ENCODE measurements at places on chromosomes 1 and 21. TPM values are rescaled to one million over a fixed set of nuclear protein-coding genes. Genes with fewer than 3 reads are reported as not detected.

UTS2 gene
- total RNA-seq: 0.74 TPM

GPR61 gene
- total RNA-seq: not detected

EPHA2 gene
- total RNA-seq: 0.08 TPM

HSF2BP gene
- total RNA-seq: 1.2 TPM

ALX3 gene
- not detected for total RNA-seq

WDR64 gene
- 0.32 TPM for total RNA-seq

TNFRSF25 gene
- total RNA-seq: 67.8 TPM

AMY1B gene
- not detected for total RNA-seq

KLHDC9 gene
- total RNA-seq: 0.46 TPM

RUNX1 gene
- 16.6 TPM for total RNA-seq

SLC45A1 gene
- total RNA-seq: 0.28 TPM

DNA sequence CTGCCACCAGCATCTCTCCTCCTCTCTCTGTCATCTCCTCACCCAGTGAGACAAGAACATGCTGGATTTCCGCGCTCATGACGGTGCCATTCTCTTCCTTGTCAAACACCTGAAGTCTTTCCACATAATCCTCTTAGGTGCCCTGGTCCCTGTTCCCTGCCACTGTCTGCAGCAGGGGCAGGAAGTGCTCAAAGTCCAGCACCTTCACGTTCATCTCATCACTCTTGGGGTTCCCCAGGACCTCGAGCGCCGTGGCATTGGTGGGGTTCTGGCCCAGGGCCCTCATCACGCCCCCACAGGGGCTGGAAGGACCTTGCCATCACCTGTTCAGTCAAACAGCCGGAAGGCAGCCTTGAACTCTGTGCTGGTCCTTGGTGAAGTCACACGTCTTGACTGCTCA is 9.1 kb upstream of the AGPAT3 start:
- DNase-seq: no peak

GRCh38 chr1:2126331-2127186 is 68.0 kb downstream of the FAAP20 start:
- no peak for DNase-seq

DNA sequence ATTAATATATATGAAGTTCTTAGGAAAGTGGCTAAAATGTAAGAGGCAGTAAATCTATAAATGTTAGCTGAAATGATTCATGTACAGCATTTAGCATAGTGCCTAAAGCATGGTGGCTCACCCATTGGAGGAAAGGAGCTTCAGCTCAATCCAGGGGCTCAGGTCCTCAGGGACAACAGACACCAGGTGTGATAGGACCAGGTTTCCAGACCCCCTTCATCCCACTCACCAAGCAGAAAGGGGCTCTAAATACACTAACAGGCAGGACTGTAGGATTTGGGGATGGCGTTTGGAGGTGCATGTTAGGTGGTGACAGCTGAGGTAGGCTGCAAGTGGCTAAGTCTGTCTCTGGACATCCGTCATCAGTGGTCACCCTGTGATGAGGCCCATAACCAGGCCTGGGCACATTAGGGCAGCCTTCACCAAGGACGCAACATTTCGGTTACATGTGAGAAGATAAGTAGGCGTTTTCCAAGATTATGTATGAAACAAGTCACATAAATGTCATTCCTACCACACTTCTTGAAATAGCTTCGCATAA is 233.1 kb downstream of the C1orf94 start:
- DNase-seq: no peak

DNA sequence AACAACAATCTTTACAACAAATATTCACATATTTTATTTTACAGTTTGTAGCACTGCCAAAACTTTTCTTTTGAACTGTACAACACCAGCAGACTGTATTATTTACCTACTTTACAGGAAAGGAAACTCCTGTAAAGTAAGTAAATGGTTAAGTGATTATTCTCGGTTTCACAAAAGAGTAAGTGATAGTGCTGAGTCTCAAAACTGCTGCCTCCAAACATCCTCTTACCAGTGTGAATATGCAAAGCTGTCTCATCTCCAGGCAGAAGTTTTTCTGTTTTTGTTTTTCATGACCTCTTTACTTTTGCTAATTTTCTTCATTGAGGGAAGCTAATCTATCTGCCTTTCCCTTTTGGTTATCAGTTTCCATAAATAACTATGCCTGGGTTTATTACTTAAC is 286.7 kb downstream of the SRGAP2C start:
- DNase-seq: no peak

DNA sequence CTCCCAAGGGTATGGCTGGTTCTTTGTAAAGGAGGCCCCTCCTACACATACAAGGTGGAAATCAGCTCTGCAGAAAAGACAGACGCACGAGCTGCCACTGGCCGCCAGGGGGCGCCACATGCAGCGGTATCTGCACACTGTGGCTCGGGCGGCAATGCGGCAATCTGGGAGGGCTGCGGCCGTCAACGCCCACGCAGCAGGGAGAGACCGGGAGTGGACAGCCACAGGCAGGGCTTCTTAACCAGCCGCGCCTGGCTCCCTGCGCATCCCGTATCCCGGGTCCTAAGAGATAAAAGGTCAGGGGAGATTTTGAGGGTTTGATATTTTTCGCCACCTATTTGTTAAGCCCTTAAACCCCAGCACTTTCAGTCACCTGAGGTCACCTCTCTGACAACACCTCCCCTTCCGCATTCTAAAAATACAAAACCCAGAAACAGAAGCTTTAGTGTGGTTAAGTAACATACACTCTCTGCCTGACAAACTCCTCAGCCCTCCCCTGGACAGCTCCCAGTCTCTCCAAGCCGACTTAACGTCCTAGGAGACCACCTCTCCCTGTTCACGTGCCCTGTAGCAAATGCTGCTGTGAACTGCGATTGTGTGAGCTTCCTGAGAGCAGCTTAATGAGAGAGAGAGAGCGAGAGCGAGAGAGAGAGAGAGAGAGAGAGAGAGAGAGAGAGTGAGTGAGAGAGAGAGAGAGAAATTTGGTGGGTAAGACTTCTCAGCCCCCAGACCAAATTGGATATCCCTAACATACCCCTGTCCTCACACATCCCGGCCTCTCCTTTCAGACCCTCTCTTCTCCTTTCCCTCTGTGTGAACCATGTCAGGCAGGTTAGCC is 13.5 kb upstream of the KCNA2 start:
- peak; percentile 88 for DNase-seq

GRCh38 chr1:246156847-246157246 is 350.2 kb downstream of the SMYD3 start:
- no peak for DNase-seq

- DNase-seq: peak; percentile 39
Observed at GRCh38 chr1:37556712-37557196, at the start of gene DNALI1. DNALI1 (plus strand) TSS chr1:37556940; CDS start chr1:37556995, 55 bp downstream.

GRCh38 chr1:200837931-200838571 is 34.7 kb upstream of the GPR25 start:
- no peak for DNase-seq

- DNase-seq: no peak
Observed at GRCh38 chr1:198605406-198605805, 33.4 kb upstream of the PTPRC start.

DNA sequence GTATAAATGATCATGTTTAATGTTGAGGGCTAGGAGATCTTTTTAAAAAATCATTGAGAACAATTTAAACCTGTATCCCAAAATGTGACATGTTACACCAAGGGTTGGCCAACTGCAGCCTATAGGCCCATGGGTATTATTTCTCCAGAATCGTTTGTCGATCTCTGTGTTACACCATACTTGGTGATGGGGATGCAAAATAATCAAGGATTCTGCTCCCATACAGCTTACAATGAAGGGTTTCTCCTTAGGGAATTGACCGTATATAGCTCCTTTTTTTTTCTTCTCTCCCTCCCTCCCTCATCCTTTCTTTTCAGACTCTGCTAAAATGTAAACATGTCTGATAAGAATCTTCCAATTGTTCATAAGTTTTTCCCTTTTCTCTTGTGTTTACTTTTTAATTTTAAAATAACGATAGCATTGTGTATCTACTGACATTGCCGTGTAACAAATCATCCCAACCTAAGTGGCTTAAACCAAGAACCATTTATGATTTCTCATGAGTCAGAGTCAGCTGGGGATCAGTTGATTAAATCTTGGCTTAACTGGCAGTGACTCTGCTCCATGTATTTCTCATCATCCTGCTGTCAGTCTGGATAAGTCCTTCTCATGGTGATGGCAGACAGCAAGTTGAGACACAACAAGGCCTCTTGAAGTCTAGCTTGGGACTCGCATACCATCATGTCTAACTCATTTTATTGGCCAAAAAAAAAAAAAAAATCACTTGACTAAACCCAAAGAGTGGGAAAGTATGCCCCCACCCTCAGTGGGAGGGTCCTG is 48.0 kb downstream of the MARK1 start:
- no peak for DNase-seq

DNA sequence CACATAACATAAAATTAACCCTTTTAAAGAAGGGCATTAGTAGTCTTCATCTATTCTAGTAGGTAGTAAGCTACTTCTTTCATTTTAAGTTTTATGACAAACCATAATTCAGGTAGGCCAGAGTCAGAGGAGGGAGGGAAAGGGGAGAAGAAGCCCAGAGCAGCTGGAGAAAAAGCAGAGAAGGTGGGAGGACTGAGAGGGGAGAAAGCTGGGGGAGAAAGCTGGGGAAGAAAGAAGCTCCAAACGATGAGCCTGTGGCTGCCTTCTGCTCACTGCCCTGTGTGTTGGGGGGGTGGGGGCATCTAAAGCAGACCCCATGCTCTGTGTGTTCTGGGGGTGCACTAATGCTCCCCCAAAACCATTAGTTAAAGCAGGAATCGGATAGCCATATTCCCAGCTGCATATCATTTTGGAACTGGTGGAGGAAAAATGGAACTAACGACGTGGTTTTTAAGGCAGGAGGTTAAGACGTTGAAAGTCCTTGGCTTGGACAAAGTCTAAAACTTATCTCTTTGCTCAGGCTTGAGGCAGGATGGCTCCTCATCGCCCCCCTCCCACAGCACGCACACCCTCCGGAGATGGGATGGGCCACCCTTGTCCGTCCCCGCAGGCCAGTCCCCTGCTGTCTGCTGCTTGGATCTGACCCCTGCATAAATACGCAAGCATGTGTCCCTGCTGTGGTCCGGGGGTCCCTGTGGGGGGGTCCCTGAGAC is 184.2 kb downstream of the DYRK1A start:
- no peak for DNase-seq

DNA sequence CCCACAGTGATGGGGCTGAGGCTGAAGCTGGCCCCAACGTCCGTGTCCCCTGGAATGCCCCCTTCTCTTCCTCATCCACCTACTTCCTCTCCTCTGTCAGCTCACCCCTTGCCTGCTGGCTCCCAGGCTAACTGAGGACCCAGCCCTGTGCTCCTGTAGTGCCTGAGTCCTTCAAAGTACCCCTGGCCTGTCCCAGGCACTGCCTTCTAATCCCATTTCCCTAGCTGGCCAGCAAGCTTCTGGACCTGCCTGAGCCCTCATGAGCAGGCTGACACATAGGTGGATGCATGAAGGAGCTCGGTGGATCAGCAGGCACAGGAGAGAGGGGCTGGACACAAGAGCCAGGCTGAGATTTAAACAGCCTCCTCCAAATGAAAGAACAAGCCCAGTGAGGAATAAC is 650.8 kb downstream of the NPHP4 start:
- DNase-seq: no peak

DNA sequence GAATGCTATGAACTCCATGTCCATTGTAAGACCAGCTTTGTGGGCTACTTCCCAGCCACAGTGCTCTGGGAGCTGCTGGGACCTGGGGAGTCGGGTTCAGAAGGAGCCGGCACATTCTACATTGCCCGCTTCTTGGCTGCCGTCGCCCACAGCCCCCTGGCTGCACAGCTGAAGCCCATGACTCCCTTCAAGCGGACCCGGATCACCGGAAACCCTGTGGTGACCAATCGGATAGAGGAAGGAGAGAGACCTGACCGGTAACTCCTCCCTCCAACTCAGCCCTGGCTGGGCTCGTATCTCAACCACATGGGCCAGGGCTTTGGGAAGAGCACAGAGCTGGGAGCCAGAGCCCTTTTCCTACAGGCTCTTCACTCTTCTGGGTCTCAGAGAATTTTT is 15.4 kb downstream of the MOV10 start:
- DNase-seq: no peak

GRCh38 chr1:100482167-100482566 is 55.8 kb upstream of the GPR88 start:
- DNase-seq: no peak

- DNase-seq: no peak
Observed at GRCh38 chr1:91631718-91632330, 131.2 kb downstream of the CDC7 start.

- DNase-seq: no peak
Observed at GRCh38 chr1:19007491-19008441, 51.3 kb upstream of the IFFO2 start.

- DNase-seq: no peak
Observed at GRCh38 chr1:3295846-3296245, 158.6 kb upstream of the ARHGEF16 start.

DNA sequence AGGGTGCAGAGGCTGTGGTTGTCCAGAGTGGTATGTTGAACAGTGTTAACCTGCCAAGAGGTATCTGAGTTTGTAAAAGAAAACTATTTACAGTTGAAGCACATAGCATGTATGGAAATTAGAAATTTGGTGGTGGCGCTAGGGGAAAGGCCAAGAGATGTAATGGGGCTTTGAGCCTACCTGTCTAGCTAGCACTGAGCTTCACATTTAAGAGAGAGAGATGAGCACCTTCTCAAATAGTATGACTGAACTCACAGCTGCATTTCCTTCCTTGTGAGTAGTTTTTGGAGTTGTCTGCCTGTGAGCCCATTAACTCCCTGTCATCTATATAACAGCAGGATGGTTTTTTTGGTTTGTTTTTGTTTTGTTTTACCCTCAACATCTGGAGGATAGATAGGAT is 4.0 kb downstream of the CLIC4 start:
- no peak for DNase-seq

DNA sequence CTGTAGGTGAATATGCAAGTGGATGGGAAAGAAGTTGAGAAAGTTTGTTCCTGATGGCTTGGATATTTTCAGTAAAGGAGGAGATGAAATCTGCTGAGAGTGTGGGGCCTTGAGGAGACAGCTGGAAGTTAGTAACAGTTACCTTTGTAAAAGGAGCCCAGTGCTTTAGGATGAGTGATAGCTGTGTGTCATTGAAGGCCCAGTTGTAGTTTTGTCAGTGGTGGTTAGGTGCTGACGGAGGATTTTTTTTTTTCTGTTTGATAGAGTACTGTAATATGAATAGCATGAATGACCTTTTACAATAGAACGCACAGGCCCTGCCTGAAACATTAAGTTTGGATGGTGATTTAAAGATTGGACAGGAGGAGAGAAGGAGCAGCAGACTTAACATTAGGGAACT is 33.3 kb downstream of the LRRC8D start:
- DNase-seq: no peak
